CD4-positive, alpha-beta T cell treated with Interleukin-6 for 4 hours (primary cell): ENCODE measurements at places on chromosomes 2 and 18.

DNA sequence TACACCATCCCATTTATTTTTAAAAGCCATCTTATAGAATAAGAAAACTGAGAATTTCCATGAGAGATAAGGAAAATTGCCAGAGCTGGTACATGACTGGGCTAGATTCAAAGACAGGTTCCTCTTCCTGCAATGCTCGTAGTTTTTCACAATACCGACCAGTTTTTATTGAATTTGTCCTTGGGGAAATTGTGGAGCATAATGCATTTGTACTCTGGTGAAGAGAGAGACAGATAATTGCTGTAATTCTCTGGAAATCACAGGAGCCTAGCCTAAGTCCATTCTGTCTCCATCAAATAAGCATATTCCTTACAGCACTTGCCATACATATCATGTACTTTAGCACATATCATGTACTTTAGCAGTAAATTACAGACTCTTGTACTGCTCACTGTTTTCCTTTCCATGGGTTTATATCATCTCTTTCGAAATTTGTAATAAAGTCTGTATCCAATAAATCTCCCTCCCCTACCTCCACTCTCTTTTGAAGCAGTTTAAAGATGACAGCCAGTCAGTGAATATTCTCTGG lies 355.2 kb downstream of the CNTNAP5 start:
- DNase-seq, result no peak

GRCh38 chr2:155502766-155503165 lies 804.3 kb downstream of the KCNJ3 start:
- DNase-seq, result no peak

DNA sequence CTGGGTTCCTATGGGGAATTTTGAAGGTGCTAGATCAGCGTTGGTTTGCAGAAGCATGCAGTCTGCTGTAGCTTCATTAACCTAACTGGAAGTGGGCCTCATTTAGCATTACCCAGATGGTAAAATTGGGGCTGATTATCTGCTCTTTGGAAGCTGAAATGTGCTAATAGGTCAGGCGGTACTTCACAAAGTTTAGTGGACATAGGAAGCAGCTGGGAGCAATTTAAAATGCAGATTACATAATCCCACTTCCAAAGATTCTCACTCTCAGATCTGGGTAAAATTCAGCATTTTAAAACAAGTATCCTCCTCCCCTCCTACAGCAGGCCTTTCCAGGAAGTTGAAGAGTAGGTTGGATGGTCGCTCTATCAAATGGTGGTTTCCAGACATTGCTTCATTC lies 907.0 kb downstream of the CPS1 start:
- no peak for DNase-seq

DNA sequence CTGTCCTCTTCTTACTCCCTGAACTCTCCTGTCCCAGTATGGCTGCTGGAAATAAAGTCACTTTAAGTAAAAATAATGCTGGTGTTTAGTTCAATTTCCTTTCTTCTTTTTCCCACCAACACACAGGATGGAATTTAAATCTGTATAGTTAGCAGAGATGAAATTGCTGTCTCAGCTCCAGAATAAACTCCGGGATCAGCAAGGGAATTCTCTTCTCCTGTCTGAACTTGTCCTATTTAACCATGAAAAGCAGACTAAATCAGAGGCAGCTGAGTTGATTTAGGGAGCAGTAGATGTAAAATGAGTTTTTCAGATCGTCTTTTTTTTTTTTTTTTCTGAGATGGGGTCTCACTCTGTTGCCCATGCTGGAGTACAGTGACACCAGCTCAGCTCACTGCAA lies 25.9 kb downstream of the TTLL4 start:
- no peak for DNase-seq

- DNase-seq, result no peak
Observed at GRCh38 chr18:44473394-44474066, 207.2 kb upstream of the SETBP1 start.

GRCh38 chr2:46065152-46065551 lies 232.1 kb upstream of the EPAS1 start:
- no peak for DNase-seq

GRCh38 chr2:219252900-219253752 lies at the start of gene TUBA4B:
Gene TUBA4B, plus strand, starts transcription at chr2:219253243. Its CDS starts 165 bp downstream, at chr2:219253408.
- DNase-seq, result peak; percentile 55

GRCh38 chr2:228649447-228649846 lies 468.0 kb upstream of the SPHKAP start:
- DNase-seq, result no peak

DNA sequence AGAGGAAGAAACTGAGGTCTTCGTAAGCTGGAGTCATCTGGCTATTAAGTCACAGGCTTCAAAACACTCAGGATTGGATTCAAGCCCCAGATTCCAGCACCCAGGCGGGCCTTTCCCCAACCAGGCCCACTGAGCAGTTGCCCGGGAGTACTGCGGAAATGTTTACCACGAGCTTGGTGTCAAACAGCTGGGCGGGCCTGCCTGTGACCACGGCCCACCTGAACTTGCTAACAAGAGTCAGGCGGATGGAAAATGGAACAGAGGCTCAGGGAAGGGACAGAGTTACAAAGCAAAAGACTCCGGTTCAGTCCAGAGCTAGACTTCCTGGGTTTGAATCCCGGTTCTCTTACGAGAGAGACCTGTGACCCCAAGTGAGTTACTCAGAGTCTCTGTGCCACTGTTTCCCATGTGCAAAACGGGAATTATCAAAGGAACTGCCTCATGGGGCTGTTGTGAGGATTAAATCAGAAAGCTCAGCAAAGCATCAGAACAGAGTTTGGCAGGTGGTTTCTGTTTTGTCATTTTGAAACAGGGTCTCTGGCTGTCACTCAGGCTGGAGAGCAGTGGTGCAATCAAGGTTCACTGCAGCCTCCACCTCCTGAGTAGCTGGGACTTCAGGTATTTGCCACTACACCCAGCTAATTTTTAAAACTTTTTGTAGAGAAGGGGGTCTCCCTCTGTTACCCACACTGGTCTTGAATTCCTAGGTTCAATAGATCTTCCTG lies 49.0 kb upstream of the TFCP2L1 start:
- DNase-seq, result no peak

- DNase-seq, result no peak
Observed at GRCh38 chr18:13185675-13186198, 32.8 kb upstream of the LDLRAD4 start.

DNA sequence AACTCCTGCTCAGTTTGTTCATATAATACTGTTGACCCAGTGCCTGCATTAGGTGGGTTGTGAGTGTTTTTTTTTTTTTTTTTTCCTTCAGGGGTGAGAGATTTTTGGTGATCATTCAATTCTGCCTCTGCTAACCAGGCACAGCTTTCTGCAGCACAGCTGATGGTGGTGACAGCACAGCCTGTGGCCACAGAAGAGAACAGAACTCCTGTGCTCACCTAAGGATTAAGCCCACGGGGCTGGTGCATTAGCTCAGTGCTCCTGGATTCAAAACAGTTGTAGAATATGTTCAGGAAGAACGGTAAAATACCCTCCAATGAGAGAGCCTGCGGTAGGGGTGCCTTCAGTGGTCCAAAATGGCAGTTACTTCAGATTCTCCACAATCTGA lies 42.0 kb downstream of the PKP4 start:
- DNase-seq, result no peak

DNA sequence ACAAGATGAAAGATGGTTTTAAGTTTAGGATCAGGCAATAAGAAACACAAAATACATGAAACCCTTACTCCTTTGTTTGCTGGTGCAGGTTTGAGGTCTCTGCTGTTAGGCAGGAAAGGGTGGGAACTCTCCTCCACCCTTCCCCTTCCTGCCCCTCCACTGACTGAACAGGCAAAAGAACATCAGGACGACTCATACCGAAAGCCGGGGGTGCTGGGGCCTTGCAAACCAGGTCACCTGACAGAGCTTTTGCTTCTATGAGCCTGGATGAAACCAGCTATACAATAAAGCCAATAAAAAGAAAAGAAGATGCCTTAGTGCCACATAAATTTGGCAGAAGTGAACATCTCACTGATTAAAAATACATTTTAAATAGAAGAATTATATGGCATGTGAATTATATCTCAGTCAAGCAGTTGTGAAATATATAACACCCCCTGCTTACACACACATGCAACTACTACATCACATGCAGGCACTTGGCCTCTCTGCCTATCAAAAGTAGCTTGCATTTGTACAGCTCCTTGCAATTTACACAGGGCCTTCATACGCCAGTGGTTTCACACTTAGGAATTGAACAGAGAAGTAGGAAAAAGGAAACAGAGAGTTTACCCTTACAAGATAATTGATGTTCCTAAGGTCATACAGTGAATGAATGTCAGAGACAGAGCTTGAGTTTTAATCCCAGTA lies 215.1 kb upstream of the TRIB2 start:
- peak; percentile 86 for DNase-seq

GRCh38 chr18:11909591-11910026 lies 1.5 kb upstream of the MPPE1 start:
- DNase-seq, result no peak

GRCh38 chr18:3661989-3662388 lies 212.0 kb downstream of the TGIF1 start:
- DNase-seq, result no peak

DNA sequence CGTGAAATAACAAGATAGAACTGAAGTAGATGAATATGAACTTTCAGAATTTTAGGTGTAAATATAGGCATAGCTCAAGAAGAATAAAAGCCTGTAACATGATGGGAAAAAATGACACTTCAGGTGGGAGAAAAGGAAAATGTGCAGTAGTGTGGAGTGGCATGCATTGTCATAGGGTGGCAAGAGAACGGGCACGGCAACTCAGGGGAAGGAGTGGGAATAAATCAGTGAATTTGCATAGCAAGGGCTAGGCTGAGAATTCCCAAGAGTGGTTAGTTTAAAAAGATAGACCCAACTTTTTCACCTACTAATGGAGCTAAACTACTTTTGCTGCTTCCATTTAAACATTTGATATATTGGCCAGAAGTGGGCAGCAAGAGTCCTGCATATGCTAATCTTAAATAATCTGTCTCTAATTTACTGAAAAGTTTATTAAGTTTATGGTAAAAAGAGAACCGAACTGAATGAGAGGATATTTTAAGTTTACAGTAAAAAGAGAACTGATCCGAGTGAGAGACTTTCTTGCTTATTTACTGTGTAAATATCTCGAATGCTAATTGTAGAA lies 228.1 kb downstream of the CTNNA2 start:
- no peak for DNase-seq

DNA sequence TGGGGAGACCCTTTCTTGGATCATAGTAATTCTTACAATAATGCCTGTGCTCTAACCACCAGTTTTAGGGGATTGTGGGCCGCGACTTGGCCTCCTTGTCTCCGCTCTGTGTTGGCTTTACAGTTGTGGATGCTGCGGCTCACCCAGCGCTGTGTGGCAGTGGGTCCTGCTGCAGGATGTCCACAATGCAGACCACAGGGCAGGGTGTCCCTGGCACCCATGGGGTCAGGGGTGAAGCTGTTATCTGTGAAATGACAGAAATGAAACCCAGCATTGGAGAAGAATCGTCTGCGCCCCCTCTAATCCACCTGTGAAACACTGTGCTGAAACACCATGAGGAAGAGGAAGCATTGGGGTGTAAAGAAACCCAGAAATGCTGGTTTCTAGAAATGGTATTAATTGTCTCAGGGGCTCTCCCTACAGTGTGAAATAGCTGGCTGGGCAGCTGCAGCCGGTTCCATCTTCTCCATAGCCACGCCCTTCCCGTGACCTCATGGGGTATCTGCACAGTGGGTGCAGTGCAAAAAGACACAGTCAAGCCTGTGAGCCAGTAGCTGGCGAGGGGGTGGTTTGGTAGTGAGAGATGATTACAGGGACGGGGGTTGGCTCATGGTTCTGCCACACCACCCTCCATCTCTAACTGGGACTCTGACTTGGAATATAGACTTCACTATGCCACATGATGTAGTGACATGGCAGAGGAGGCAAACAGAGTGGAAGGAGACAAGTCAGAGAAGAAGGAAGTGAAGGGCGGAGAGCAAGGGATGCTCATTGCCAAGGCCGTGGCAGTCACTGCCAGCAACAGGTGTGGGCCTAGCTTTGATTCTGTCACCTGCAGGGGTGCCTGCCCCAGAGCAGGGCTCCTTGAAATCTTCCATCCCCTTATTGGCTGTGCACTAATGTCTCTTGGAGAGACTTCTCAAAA lies 16.2 kb downstream of the INPP4A start:
- peak; percentile 61 for DNase-seq
